ENCODE measurements at places on chromosomes 5 and 9.
A peak's percentile ranks its signal among the peaks of the same experiment; 100 is the strongest.

DNA sequence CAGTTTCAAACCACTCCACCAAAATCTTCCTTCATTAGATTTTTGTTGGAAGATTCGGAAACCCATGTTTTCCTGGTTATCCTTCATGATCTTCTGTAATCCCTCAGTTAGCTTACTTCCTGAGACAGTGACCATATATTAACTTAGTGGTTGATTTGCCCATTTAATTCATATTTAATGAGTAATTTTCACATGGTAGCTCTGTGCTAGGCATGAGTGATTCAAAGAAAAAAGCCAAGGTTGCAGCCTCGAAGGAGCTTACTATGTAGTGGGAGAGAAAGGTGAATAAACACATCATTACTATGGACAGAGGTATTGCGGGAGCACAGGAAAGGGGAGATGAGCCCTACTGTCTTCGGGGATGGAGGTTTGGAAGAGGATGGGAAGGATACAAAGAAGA, 158.5 kb downstream of the TLE1 start:
- no peak for DNase-seq

DNA sequence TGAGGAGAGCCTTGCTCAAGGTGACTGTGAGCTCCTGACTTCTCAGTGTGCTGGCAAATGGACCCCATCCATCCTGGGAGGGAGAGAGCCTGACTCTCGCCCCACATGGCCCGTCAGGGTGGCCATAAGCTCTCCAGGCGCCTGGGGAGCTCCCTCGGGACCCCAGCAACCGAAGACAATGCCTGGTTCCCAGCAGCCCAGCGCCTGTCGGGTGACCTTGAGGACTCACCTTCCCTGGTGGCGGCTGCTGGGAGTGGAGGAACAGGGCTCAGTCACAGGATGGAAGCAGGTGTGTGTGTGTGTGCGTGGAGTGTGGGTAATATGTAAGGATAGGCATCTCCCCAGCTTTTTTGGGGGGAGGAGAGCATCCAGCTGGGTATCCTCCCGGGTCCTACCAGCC, 190.3 kb downstream of the MELK start:
- no peak for DNase-seq

DNA sequence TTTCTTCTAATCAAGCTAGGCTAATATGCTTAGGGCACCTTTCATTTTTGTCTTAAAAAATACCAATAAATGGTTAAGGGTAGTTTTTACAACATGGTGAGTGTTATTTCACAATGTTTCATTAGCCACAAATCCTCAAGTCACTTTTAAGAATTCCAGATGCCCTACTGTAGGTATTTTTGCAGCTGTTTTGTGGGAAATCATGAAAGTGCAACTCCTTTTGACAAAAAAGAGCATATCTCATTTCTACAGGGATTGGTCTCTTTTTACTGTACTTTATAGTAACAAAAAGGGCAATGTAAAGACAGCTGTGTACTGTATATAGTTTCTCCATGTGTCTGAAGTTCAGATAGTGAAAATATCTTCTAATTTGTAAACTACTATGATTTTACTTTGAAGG, 28.3 kb upstream of the GAS1 start:
- no peak for DNase-seq

DNA sequence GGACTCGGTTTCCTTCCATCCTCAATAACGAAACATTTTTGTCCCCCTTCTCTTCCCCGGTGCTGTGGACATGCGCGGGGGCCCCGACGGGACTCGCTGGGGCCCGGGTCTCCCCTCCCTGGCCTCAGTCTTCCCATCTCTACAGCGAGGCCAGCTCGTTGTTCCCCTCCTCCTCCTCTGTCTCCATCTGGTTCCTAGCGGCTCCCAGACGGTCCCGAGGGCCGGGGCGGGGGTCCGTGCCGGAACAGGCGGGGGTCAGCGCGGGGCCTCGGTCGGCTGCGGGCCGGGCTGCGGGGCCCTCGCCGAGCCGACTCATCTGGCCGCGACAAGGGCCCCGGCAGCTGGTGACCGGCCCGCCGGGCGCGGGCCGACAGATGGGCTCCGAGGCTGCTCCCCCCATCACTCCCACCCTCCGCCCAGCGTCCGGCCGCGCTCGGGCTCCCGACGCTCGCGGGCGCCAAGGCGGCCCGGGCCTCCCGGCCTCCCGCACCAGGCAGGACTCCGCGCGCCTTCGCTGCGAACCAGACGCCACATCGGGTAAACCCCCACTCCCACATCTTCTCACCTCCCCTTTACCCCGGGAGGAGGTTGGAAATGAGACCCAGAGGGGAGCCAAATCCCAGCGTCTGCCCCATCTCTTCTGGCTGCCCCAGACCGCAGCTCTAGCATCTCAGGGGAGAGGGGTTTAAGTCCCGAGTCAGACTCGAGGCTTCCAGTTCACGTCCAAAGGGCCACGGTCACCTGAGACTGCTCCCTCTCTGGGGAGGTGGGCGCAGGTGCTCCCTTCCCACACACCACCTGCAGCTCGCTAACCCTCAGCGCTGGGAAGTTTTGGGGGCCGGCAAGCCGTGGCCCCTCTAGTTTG, 8.1 kb downstream of the BARHL1 start:
- no peak for DNase-seq

- DNase-seq, result peak; percentile 87
Measured at GRCh38 chr9:109452761-109453160, 45.3 kb downstream of the PTPN3 start.

- peak; percentile 57 for DNase-seq
Measured at GRCh38 chr5:124744170-124744971, 2.1 kb downstream of the ZNF608 start.

DNA sequence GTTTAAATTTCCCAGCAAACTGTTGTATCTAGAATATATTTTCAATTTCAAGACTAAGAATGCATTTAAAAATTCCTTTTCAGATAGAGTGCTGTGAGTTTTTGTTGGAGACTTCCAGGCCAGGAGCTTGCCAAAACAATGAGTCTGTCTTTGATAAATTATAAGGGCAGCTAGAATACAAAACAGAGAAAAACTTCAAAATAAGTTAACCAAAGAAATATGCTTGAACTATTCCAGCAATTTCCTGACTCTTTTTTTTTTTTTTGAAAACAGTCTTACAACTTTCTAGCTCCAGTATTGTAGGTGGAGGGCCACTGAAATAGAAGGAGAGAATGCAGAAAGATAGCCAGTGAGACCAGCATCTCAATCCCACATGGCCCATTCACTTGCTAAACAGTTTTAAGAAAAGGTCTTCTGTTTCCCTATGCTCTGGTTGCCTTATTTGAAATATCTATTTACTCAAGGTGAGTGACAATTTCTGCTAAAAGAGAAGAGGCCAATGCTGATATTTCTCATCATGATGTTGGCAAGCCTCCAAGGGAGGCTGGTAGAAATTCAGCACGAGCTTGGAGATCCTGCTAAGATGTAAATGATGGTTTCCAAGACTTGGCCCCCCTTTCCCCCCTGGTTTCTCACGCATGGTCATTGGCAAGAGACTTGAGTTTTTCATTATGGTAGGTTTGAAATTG, 103.2 kb downstream of the USP20 start:
- peak; percentile 85 for DNase-seq

Measured in fibroblast of pulmonary artery (primary cell).